ENCODE measurements at places on chromosomes 11 and 22.

DNA sequence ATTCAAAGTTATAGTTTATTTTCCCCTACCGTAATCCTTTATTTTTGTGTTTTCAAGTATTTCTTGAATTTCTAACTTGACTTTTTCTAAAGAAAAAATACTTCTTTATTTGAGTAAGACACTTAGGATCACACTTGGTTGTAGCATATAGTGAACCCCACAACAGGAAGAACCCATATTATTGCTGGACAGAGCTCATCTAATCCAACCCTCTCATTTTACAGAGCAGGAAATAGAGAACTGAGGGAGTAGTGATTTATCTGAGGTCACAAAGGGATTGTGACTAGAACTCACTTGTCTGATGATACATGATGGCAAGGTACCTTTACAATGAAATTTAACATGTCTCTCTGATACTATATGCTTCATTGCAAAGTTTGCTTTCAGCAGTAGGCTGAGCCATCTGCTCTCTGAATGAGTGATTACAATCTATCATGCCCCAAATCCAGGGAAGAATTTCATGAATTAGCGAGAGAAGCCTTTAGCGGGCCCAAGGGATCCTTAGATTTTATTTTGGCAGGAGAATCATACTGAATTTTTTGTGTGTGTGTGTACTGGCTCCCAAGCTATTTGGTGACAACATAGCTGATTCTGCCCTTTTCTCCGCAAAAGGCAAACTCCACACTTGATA is 9.8 kb downstream of the SLC17A6 start:
- no peak for DNase-seq

DNA sequence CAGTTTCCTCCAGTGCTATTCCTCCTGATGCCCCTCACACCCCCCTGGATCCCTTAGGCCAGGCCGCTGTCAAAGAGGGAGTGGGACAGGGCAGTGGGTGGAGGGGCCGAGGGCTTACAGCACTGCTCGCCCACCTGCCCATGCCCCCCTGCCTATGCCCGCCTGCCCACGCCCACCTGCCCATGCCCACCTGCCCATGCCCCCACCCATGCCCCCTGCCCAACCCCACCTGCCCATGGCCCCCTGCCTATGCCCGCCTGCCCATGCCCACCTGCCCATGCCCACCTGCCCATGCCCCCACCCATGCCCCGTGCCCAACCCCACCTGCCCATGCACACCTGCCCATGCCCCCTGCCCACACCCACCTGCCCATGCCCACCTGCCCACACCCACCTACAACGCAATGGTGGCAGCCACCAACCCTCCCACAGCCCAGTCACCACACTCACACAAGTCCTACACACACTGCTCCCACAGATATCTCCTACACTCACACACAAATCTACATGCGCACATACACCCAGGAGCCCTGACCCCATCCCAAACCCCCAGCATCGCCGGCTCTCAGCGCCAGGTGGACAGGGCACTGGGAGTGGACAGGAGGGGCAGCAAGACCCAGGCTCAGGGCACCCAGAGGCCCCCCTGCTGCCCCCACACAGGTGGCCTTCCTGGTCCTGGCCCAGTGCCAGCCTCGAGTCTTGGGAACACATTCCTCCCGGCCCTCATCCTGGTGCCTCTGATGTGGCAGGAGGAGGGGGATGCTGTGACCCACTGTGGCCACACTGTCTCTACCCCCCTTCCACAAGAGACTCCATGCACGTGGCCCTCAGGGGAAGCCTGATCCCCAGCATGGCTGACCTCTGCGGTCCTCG is 61.8 kb downstream of the CYTH4 start:
- no peak for DNase-seq

GRCh38 chr11:123404676-123405075 is 25.4 kb upstream of the GRAMD1B start:
- no peak for DNase-seq

GRCh38 chr11:77377734-77378133 is 76.2 kb upstream of the GDPD4 start:
- DNase-seq, result no peak

DNA sequence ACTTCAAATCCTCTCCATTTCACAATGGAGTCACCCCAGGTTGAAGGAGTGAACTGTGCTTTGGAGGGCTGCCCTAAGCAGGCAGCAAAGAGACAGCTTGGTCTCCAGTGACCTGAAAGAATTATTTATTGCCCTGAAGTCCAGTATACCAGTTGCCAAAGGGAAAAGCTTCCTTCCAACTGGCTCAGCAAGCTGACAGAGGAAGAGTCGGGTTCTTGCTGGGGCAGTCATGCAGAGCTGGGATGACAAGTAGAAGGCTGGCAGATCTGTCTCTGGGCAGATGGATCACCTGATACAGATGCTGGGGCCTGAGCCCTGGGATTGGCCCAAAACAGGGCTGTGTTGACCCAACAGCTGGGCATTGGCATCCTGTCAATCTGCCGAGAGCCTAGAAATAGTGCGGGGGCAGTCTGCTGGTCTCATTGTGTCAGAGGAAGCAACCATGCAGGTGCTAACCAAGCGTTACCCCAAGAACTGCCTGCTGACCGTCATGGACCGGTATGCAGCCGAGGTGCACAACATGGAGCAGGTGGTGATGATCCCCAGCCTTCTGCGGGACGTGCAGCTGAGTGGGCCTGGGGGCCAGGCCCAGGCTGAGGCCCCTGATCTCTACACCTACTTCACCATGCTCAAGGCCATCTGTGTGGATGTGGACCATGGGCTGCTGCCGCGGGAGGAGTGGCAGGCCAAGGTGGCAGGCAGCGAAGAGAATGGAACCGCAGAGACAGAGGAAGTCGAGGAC is at the start of gene THRSP:
TSS of gene THRSP (plus strand) at position 422 of the 742 bp plus-strand sequence. CDS start at position 443, 21 bp downstream.
- no peak for DNase-seq

- DNase-seq, result no peak
Observed at GRCh38 chr22:48828688-48829087, 999.0 kb downstream of the BRD1 start.
